Uterus (tissue), 4 donors: ENCODE measurements at places on chromosomes 16 and 17.

- H3K27ac ChIP-seq = no peak overlapping the region
- no peaks in the 10 kb centered on the region for H3K36me3 ChIP-seq
- no peaks in the 10 kb centered on the region for H3K27me3 ChIP-seq
- no peaks in the 10 kb centered on the region for H3K4me1 ChIP-seq
Measured at GRCh38 chr17:72967277-72967970, 125.1 kb downstream of the SLC39A11 start.

GRCh38 chr16:8407351-8407750 is 183.0 kb downstream of the TMEM114 start:
- H3K27ac ChIP-seq = no peak overlapping the region
- DNase-seq = no peak
- H3K4me3 ChIP-seq = no peak overlapping the region
- H3K27me3 ChIP-seq = no peaks in the 10 kb centered on the region

DNA sequence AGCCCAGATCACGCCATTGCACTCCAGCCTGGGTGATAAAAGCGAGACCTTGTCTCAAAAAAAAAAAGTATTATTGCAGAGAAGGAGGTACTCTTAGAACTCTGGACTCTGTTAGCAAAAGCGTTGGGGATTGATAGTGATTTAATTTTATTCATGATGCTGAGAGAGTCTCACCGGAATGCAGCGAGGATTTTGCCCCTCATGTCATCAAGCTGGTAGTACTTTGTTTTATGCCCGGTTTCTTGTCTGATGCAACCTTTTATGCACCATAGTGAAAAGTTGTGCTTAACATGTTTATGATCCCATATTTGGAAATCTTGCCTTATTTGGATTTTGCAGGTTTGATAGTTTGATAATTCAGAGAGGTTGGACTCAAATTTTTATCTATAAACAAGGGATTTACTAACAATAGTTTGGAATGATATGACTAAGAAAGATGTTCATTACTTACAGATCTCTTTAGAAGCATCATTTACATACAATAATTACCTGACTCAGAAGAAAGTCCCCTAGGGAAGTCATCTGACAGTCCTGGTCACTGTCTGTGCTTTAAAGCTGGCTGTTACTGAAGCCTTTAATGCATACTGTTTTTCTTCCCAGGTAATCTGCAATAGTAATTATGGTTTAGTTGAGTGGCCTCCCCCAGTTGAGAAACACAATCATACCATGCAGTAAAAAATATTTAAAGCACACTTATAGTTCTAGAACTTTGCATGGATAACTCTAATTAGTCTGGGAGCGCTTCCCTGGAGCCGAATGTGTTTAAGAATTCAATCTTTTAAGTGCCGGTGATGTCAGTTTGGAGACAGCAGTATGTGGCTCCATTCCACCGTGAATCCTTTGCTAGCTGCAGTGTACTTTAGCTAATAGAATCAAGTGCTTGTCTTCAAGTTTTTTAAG is 120.9 kb downstream of the PRKCA start:
- H3K4me1 ChIP-seq = peaks cover 4% of the 10 kb centered on the region
- no peaks in the 10 kb centered on the region for H3K36me3 ChIP-seq
- DNase-seq = no peak
- H3K27me3 ChIP-seq = no peaks in the 10 kb centered on the region
- H3K27ac ChIP-seq = peak overlapping the region; percentile 68

DNA sequence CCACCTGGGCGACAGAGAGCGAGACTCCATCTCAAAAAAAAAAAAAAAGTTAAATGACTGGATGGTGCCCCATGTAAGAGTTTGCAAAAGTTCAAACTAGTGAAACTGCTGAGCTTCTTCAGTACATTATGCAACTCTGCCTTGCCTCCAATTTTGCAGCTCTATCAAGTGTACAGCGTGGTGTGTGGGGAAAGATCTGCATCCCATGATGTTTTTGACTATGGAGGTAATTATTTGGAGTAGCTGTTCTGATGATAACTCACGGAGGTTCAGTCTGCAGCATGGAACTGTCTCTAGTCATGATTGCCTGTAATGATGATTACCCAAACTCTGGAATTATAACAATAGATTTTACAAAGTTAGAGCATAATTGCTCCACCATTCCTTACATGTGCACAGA is 149.6 kb downstream of the PITPNC1 start:
- no peaks in the 10 kb centered on the region for H3K27me3 ChIP-seq
- H3K27ac ChIP-seq = no peak overlapping the region
- no peak for DNase-seq
- no peaks in the 10 kb centered on the region for H3K4me1 ChIP-seq
- no peak overlapping the region for H3K4me3 ChIP-seq
- H3K36me3 ChIP-seq = no peaks in the 10 kb centered on the region

DNA sequence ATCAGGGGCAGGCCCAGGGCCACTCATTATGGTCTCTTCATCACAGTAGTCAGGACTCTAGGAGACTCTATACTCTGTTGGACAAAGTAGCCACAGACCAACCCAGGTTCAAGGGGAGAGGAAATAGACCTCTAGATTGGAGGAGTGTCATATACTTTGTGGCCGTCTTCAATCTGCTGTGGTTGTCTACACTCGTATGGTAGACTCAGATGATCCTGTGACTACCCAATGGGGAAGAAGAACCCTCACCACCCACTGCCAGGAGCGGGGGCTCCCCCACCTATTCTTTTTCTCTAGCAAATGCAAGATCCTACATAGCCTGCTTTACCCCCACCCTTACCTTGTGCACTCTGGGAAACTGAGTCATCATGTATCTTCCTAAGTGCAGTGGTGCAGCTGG is 80.5 kb downstream of the KSR1 start:
- no peak overlapping the region for H3K27ac ChIP-seq
- peaks cover 28% of the 10 kb centered on the region for H3K4me1 ChIP-seq
- H3K4me3 ChIP-seq = no peak overlapping the region
- no peaks in the 10 kb centered on the region for H3K27me3 ChIP-seq

- H3K4me3 ChIP-seq = peak overlapping the region; percentile 93
- no peaks in the 10 kb centered on the region for H3K27me3 ChIP-seq
- DNase-seq = no peak
- peaks cover 24% of the 10 kb centered on the region for H3K4me1 ChIP-seq
Measured at GRCh38 chr17:38746004-38746848, 1.9 kb downstream of the PCGF2 start.

DNA sequence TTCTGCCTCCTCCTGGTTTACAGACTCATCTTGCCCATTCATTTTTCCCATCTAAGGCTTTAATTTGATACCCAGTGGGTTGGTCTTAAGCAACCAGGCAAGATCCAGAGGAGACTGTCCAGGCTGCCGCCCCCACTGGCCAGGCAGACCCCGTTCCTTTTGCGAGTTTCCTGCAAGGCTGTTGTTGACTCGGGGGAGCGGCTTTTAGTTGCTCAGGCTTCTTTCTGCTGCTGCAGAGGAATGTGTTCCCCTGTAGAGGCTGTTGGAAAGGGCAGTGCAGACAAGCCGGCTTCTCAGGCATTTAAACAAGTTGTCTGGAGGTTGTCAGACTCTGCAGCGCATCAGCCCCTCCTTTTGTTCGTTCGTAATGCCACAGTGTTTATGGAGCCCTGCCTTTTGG is 231.2 kb downstream of the PRKCA start:
- H3K36me3 ChIP-seq = no peaks in the 10 kb centered on the region
- no peaks in the 10 kb centered on the region for H3K27me3 ChIP-seq

DNA sequence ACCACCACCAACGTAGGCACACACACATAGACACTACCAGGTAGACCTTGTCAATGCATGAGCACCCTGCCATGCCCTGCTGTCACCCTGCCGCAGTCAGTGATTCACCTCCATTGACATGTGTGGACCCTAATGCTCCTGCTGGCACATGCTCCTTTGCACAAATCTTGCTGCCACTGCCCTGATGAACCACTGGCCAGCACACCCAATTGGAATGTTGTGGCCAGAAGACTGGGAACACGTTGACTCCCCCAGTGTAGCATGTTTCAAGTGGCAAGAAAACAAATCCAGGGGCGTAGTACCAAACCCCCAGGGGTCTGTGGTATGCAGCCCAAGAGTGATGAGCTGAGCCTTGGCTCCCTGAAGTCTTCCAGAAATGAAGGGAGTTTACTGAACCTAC is 486.4 kb upstream of the KIF2B start:
- H3K4me1 ChIP-seq = no peaks in the 10 kb centered on the region
- no peak for DNase-seq
- no peaks in the 10 kb centered on the region for H3K36me3 ChIP-seq
- no peak overlapping the region for H3K4me3 ChIP-seq

GRCh38 chr17:69749911-69750310 is 325.1 kb upstream of the KCNJ16 start:
- no peaks in the 10 kb centered on the region for H3K27me3 ChIP-seq
- H3K27ac ChIP-seq = no peak overlapping the region
- no peak for DNase-seq
- H3K36me3 ChIP-seq = no peaks in the 10 kb centered on the region
- no peak overlapping the region for H3K4me3 ChIP-seq

DNA sequence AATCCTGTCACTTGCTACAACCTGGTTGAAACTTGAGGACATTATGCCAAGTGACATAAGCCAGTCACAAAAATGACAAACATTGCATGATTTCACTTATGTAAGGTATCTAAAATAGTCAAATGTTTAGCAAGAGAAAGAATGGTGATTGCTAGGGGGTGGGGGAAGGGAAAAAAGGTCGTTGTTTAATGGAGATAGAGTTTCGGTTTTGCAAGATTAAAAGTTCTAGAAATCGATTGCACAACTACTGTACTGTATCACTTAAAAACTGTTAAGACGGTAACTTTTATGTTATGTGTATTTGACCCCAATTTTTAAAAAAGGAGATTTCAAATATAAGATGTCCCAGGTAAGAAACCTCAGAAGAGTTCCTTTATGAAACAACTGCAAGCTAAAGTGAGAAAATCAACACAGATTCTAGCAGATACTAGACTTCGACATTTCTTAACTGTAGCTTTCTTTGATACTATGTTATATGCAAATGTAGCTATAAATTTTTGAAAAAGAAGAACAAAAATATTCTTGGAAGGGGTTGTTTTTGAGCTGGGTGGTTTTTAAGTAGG is 5.9 kb downstream of the MEOX1 start:
- DNase-seq = no peak
- H3K4me1 ChIP-seq = no peaks in the 10 kb centered on the region
- H3K4me3 ChIP-seq = no peak overlapping the region
- H3K36me3 ChIP-seq = no peaks in the 10 kb centered on the region
- H3K27ac ChIP-seq = no peak overlapping the region
- H3K27me3 ChIP-seq = no peaks in the 10 kb centered on the region
